Daoy (cell line): ENCODE measurements at places on chromosomes 16 and 17. TPM values are rescaled to one million over a fixed set of nuclear protein-coding genes. Genes with fewer than 3 reads are reported as not detected.

The TAT gene
- not detected in 2 replicates for total RNA-seq

The VMO1 gene
- total RNA-seq, result not detected in 2 replicates

The ZPBP2 gene
- not detected in 2 replicates for total RNA-seq

DNA sequence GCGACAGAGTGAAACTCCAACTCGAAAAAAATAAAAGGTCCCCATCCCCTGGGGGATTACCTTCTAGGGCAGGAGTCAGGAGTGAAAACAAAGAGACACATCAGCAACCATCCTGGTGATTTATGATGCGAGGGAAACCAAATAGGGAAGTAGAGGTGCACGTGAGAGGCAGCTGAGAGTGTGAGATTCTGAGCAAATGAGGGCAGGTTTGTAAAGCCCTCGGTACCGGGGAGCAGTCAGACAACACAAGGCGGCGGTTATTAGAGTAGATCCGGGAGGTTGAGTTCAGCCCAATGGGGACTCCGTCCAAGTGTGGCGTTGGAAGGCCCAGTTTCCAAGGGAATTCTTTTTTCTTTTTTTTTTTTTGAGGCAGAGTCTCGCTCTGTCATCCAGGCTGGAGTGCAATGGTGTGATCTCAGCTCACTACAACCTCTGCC lies 7.4 kb upstream of the ARMC7 start:
- no peak for DNase-seq

GRCh38 chr17:42274812-42275526 lies 1.2 kb downstream of the STAT5B start:
- no peak for DNase-seq

GRCh38 chr16:30370456-30371247 lies at the start of gene TBC1D10B:
TSS of gene TBC1D10B (minus strand) at chr16:30370494. CDS start at chr16:30370183, 311 bp downstream.
- DNase-seq, result peak; percentile 98

The TMEM100 gene
- 0.06 TPM in 1 of 2 replicates, not detected in the other for total RNA-seq

DNA sequence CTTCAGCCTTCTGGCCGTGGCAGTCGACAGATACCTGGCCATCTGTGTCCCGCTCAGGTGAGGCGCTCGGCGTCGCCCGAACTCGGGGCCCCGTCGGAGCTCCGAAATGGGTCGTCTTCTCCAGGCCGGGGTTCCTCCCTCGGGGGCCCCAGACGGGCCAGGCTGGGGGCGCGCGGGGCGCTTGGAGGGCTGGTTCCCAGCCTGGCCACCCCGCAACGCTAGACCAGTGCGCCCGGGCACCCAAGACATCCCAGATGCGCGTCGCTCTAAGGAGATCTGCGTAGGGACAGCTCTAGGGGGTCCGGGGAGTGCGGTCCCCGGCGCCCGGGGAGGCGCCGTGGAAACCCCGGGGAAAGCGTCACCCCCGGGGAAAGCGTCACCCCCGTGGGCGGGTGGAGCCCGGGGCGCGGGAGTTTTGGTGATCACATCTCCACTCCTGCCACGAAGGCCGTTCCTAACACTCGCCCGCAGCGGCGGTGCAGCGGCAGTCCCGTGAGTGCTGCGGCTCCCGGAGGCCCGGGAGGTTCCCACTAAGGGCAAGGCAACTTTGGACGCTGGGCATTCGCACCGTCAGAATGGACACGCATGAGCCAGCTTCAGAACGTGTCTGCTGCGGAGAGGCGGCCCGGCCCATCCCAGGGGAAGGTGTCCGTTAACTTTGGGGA lies 729 bp downstream of the ADORA2B start:
- no peak for DNase-seq

DNA sequence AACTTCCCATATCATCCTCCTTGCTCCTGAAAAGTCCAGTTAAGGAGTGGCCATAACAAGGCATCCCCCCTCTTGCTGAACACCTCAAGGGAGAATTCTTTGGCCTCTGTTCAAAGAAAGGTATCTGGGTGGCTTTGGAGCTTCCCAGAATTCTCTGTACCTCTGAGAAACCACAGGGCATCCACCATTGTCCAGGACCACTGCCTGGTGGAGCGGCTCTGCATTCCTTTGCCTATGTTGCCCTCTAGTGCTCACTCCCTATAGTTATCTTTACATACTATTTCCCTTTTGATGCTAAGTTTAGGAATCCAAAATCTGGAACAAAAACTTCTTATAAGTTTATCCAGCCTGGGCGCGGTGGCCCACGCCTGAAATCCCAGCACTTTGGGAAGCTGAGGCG lies 30.3 kb downstream of the CHD9NB start:
- DNase-seq, result peak; percentile 45

The FSCN2 gene
- 0.17 TPM in 1 of 2 replicates, not detected in the other for total RNA-seq

- no peak for DNase-seq
Observed at GRCh38 chr17:48722201-48722907, at the start of gene PRAC1. TSS of gene PRAC1 (minus strand) at chr17:48722518. CDS start at chr17:48722392, 126 bp downstream.

DNA sequence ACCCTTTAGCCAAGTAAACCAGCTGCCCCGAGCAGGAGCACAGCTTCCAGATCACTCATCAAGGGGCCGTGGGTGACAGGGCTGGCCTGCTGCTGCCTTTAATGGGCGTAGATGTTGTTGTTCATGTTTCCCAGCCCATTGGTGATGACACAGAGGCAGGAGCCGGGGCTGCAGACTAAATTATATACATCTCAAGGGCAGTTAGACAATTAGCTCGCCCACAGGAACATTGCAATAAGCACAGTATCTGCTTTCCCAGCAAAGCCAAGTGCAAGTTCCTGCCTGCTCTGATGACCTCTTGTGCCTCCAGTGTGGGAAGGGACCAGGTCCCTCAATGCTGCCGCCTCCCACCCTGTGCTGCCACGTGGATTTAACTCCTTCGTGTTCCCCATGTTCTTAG lies 485.8 kb downstream of the MAF start:
- DNase-seq, result peak; percentile 11

- peak; percentile 28 for DNase-seq
Observed at GRCh38 chr16:50153596-50154419, 702 bp downstream of the TENT4B start.

The IGF2BP1 gene
- 15.2 and 16.7 TPM in 2 replicates for total RNA-seq

The CXCL16 gene
- total RNA-seq, result 3.0 and 3.8 TPM in 2 replicates

DNA sequence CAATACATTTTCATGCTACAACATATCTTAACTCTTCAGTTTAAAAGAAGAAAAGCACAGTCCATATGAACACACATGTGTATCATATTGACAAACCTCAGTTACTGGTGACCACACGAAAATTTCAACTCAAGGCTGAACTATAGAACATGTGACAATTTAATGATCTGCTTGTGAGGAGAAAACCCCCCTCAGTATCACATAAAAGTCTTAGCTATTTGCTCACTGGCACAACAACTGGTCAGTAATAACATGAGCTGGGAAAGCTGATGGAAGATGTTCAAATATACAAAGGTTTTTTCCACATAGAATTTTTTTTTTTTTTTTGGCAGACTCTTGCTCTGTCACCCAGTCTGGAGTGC lies 19.5 kb downstream of the ZNF652 start:
- DNase-seq, result no peak

GRCh38 chr16:16109453-16110110 lies 113.7 kb downstream of the ABCC6 start:
- DNase-seq, result no peak

The G6PC1 gene
- total RNA-seq, result not detected in 2 replicates

The NECAB2 gene
- not detected in 2 replicates for total RNA-seq

DNA sequence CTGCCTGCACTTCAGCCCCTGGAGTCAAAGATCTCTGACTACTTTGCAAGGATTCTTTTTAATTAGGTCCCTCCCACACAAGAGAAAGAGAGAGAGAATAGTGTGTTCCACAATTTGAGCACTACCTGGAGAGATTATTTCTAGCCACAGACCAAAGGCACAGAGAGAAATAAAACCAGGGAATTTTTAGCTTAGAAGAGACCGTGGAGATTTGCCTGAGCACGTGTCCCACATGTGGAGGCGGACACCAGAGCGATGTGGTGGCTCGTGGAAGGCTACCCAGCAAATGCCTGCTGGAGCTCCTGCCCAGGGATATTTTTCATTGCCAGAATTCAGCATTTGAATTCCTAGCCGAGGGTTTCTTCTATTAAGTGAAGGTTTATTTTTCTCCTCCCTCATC lies 50.6 kb downstream of the MGAT5B start:
- no peak for DNase-seq

- no peak for DNase-seq
Observed at GRCh38 chr17:2983255-2983654, 80.2 kb downstream of the OR1D5 start.

- DNase-seq, result peak; percentile 20
Observed at GRCh38 chr17:49390548-49391324, 23.9 kb downstream of the PHB1 start.

DNA sequence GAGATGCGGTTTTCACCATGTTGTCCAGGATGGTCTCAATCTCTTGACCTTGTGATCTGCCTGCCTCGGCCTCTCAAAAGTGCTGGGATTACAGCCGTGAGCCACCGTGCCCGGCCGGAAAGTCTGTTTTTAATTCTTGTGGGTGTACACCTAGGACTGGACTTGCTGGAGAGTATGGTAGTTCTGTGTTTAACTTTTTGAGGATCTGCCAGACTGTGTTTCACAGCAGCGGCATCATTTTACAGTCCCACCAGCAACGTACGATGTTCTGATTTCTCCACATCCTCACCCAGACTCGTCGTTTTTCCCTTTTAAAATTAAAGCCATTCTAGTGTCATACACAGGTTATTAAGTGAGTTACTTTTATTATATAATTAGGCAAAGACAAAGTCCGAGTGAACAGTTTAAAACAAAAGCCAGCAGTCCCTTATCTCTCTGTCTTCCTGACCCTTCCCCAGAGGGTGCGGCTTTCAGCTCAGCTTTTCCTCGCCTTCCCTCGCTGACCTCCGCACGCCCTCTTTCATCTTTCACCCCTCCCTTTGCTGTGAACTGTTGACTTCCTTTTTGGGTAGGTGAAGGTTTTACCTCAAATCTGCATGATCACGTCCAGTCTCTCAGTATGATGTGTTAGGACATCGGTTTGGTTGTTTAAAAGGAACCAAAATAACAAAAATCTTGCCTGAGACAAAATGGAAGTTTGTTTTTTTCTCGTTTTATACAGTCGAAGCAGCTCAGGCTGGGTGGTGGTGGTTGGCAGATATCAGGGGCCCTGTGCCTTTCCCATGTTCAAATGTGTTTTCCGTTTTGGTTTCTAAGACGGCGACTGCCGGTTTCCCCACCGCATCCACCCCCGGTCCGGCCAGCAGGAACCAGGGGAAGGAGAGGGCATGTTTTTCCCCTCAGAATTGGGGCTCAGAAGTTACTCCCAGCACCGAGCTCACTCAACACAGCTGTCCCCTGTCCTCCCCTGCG lies 18.0 kb downstream of the FAM234A start:
- no peak for DNase-seq

- no peak for DNase-seq
Observed at GRCh38 chr16:2341456-2342447, 1.2 kb upstream of the ABCA3 start.

GRCh38 chr17:57531078-57531477 lies 214.0 kb downstream of the CCDC182 start:
- no peak for DNase-seq

The ZNF597 gene
- total RNA-seq, result not detected in 2 replicates

DNA sequence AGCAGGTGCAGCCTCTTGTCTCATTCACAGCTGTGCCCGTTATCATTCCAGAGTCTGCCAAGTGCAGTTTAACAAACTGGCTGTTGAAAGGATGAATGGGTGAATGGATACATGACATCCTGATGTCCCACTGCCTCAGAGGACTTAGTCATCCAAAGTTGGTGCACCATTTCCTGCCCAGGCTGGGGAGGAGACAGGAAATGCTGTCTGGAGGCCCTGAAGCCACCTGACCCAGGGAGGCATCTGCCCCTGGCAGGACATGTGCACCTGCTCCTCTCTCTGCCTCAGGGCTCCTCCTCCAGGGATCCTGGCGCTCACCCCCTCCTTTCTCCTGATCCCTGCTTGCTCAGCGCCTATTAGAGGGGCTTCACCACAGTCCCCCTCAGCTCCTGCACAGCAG lies 1.8 kb upstream of the CD300C start:
- DNase-seq, result peak; percentile 72

The RPGRIP1L gene
- total RNA-seq, result 4.1 and 5.3 TPM in 2 replicates

GRCh38 chr16:48212033-48212432 lies 32.1 kb upstream of the LONP2 start:
- DNase-seq, result peak; percentile 12

The COIL gene
- total RNA-seq, result 16.5 and 16.9 TPM in 2 replicates

DNA sequence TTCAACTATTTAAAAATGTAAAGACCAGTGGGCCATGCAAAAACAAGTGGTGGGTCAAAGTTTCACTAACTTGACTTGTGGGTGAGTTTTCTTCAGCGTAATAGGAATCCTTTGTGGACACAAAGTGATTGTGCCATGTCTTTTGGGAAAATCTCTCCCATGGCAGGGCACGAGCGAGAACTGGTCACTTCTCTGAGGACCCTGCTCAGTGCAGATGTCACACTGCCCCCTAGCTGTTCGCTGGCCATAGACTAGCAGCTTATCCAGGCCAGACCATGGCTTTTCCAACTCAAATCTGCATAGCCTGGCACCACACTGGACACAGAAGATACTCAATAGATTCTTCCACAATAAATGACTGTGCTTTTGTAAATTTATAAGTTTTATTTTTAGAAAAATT lies 306.0 kb upstream of the CCL2 start:
- DNase-seq, result peak; percentile 60
